ENCODE measurements at places on chromosomes 1 and 21. TPM values are rescaled to one million over a fixed set of nuclear protein-coding genes. Genes with fewer than 3 reads are reported as not detected.

DNA sequence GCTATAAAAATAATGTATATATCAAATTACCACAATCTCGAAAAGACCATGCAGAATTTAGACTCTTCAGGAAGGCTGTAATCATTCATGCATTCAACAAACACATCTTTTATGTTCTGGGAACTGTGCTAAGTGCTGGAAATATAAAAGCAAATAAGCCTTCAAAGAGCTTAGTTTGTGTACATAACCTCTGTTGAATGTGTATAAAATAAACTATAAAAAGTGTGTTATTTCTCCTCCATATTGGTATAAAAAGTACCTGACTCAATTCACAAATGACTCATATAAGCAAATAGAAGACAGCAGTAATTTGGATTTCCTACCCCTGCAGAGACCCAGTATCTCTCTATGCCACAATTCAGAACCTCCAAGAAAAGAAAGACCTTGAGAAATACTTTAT is 36.8 kb downstream of the RAB3GAP2 start:
- no peak for DNase-seq
- no peak overlapping the region for H3K27ac ChIP-seq
- H3K27me3 ChIP-seq, result no peaks in the 10 kb centered on the region
- H3K4me3 ChIP-seq, result no peak overlapping the region

DNA sequence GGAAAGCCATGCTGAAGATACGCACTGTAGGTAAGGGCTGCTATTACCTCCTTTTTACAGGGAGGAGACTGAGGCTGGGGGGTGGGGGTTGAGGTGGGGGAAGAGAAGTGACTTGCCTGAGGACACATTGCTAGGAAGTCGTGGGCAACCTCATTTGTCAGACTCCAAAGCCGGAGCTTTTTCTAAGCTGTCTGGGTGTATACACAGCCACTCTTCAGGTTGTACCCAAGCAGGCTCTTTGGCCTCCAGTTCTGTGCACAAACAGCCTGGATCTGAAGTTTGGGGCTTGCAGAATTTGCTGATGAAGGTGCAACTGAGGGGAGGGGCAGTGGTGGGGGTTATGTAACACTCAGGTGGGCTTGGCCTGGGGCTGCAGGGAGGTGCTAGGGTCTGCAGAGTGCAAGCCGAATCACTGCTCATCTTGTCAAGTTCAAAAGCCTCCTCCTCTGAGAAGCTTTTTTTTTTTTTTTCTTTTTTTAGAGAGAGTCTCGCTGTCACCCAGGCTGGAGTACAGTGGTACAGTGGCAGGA is 16.9 kb downstream of the TINAGL1 start:
- peaks cover 35% of the 10 kb centered on the region for H3K4me1 ChIP-seq
- H3K4me3 ChIP-seq, result no peak overlapping the region
- peaks cover under 1% of the 10 kb centered on the region for H3K36me3 ChIP-seq
- H3K27ac ChIP-seq, result no peak overlapping the region
- no peak for DNase-seq

- no peak for DNase-seq
- H3K27ac ChIP-seq, result no peak overlapping the region
- peaks cover 3% of the 10 kb centered on the region for H3K36me3 ChIP-seq
Measured at GRCh38 chr1:200437556-200438203, 27.8 kb upstream of the ZNF281 start.

COL6A2 gene
- total RNA-seq, result 986 TPM

CHIA gene
- total RNA-seq, result not detected

Data from mesothelial cell of epicardium (in vitro differentiated cells).